ENCODE measurements at places on chromosomes 16 and 17.

- DNase-seq = no peak
Observed at GRCh38 chr17:80760511-80760911, 215.9 kb downstream of the RPTOR start.

- DNase-seq = peak; percentile 43
Observed at GRCh38 chr16:56191156-56191815, at the start of gene GNAO1. GNAO1 (plus strand) TSS chr16:56191489; CDS start chr16:56192236, 747 bp downstream.

- DNase-seq = peak; percentile 32
Observed at GRCh38 chr17:77959926-77960521, 1.5 kb downstream of the TNRC6C start.

- DNase-seq = no peak
Observed at GRCh38 chr17:44785921-44786320, 27.1 kb downstream of the ADAM11 start.

DNA sequence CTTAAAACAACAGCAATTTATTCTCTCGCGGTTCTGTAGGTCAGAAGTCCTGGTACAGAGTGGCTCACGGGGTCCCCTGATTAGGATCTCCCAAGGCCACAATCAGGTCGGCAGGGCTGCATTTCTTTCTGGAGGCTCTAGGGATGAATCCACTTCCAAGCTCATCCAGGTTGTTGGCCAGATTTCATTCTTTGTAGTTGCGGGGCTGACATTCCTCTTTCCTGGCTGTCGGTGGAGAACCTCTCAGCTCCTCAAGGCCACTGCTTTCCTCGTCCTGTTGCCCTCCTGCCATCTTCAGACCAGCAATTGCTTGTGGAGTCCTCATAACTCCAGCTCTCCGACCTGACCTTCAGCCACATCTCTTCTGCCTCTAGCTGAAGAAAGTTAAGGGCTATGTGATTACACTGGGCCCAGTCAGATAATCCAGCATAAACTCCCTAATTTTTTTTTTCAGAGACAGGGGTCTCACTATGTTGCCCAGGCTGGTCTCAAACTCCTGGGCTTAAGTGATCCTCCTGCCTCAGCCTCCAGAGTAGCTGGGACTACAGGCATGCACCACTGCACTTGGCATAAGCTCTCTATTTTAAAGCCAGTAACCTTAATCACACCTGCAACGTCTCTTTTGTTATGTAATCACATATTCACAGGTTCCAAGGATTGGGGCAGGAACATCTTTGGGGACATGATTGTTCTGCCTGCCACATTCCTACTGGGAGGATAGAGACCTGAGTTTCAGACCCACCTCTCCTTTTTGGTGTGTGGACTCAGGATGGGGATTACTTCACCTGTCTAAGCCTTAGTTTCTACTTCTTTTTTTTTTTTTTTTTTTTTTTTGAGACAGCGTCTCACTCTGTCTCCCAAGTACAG, 4.1 kb upstream of the GAST start:
- no peak for DNase-seq

DNA sequence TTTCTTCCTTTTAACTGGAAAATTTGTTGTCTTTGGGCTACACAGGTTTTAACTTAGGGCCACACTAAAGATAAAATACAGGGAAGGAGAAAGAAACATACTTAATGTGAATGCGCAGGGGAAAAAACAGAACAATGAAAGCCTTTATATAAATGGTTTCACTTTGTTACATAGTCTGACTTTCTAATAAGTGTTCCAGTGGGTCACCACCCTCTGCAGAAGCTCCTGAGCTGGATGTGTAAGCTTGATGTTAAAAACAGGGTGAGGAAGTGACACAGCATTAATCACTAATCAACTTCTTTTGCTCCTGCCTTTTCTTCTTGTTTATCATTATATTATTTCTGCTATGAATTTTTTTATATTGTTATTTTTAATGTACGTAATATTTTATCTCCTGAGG, 445.6 kb upstream of the CA10 start:
- DNase-seq = no peak

- no peak for DNase-seq
Observed at GRCh38 chr16:73915140-73915539, 381.5 kb upstream of the PSMD7 start.

DNA sequence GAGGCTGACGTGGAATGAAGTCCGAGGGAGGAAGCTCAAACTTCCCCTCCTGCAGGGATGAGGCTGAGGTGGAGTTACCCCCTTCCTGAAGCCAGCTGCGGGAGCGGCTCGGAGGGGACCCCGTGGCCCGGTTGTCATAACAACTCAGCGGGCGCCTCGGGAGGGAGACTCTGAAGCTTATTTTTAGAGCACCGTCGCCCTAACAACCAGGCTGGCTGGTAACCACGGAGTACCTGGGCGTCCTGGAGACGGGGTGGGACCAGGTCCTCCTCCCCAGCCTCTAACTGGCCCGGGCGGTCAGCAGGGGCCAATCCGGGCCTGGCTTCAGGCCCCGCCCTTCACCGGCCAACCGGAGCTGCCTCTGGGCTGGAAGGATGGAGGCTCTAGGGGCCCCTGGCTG, 27.7 kb downstream of the NECAB2 start:
- DNase-seq = no peak

- peak; percentile 92 for DNase-seq
Observed at GRCh38 chr17:75031972-75032719, 14.6 kb downstream of the ATP5PD start.

GRCh38 chr17:70080541-70081347, 5.7 kb downstream of the KCNJ16 start:
- DNase-seq = peak; percentile 67

- DNase-seq = no peak
Observed at GRCh38 chr17:227078-227945, 45.9 kb upstream of the DOC2B start.

- DNase-seq = no peak
Observed at GRCh38 chr17:30805944-30806456, 18.5 kb downstream of the CRLF3 start.

- no peak for DNase-seq
Observed at GRCh38 chr16:68728523-68728922, 8.6 kb upstream of the CDH1 start.

GRCh38 chr17:64231567-64232141, 31.4 kb downstream of the TEX2 start:
- no peak for DNase-seq

GRCh38 chr17:80372456-80372855, 42.5 kb upstream of the ENDOV start:
- no peak for DNase-seq

DNA sequence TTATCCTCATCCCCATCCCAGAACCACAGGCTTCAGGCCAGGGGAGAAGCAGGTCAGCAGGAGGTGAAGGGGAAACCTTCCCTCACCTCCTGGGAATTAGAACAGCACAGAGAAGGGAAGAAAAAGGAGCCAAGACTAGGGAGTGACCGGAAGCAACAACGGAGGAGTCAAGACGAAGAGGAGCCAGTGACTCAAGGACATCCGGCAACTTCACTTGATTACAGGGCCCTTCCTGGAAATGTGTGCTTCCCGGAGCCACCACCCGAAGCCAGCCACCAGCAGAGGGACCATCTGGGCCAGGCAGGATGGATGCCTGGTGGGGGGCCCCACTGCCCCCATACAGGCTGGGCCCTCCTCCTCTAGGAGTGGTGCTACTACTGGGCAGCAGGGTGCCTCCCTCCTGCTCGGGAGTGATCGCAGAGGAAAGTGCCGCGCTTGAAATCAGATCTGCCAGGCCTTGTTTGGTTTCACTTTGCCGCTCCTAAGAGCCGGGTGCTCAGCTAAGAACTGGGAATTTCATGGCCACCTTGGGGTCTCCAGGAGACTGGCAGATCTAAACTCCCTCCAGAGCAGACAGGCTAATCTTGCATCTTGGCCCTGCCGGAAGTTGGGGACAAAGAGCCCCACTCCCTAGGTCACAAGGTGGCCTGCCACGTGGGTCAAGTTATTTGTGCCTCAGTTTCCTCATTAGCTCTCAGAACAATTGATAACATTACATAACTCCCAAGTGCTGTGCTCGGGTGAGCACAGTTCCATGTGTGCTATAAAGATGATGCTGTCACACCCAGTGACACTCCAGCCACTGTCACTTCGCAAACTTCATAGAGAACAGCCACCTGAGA, 6.6 kb downstream of the CDC42EP4 start:
- DNase-seq = peak; percentile 86

DNA sequence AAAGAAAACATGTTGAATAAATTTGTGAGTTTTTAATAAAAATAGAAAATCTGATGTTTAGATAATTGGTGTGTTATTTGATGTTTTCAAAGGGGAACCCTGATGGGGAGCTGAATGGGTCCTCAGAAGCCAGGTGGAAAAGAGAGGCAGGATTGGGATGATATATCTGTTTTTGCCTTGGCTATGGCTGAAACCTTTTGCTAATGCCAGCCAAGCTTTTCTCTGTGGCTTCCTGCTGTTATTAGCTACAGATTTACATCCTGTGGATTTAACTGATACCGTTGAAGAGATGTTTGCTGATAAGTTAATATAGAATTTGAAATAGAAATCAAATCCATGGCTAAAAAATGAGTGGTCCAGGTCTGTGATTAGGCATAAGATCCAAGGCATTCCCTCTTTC, 4.2 kb upstream of the AATF start:
- no peak for DNase-seq

- peak; percentile 37 for DNase-seq
Observed at GRCh38 chr16:12661656-12662172, 142.0 kb downstream of the CPPED1 start.

GRCh38 chr16:84489131-84489530, 15.3 kb downstream of the MEAK7 start:
- DNase-seq = no peak

DNA sequence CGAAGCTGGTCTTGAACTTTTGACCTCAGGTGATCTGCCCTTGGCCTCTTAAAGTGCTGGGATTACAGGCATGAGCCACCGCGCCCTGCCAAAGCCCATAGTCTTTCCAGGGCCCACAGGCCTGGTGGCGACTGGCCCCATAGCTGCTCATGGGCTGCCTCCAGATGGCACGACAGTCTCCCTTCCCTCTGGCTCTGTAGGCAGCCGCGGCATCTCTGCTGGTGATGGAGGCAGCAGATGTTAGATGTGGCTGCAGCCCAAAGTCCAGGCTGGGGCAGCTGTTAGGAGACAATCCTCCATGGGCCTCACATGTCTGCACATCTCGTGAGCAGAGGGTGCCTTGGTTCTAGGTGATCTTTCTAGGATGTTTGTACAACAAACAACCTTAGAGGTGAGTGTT, 69.7 kb upstream of the DNAJA2 start:
- no peak for DNase-seq

GRCh38 chr16:67775273-67775672, 31.1 kb downstream of the RANBP10 start:
- DNase-seq = no peak

DNA sequence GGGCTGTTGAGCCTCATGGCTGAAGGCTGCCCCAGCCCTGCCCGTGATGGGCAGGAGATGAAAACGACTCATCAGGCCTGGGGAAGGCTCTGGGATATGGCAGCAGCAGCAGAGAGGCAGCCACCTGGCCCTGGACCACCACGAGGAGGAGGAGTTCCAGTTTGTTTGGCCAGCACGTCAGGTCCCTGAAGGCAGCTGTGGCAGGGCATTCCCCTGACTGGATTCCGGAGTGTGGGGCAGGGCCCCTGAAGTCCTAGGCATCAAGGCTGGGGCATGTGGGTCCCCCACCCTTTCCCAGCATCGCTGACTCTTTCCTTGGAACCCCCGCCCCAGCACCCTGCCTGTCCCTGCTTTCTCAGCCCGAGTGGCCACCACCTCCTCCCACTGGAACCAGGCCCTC, 197.4 kb downstream of the ZNF423 start:
- DNase-seq = no peak

DNA sequence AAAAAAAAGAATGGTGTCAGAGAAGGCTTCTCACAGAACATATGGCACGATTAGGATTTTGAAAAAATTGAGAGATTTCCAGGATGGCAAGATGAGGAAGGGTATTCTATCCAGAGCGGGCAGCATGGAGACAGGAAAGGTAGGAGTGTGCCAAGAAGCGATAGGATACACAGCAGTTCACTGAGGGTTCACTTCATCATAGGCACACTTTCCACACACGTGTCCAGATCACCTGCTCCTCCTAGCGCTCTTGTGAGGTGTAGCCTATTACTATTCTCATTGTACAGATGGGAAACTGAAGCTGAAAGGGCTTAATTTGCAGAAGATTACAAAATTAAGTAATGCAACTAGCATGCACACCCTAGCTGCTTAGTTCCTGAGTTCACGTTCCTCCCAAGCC, 6.2 kb upstream of the ELAC2 start:
- DNase-seq = no peak

- DNase-seq = no peak
Observed at GRCh38 chr17:67403065-67403464, 26.0 kb downstream of the PITPNC1 start.

All from fibroblast of mammary gland (primary cell).